ENCODE measurements at places on chromosomes 7 and 10.

GRCh38 chr7:19972876-19973275 lies 199.5 kb upstream of the TMEM196 start:
- no peak for DNase-seq

DNA sequence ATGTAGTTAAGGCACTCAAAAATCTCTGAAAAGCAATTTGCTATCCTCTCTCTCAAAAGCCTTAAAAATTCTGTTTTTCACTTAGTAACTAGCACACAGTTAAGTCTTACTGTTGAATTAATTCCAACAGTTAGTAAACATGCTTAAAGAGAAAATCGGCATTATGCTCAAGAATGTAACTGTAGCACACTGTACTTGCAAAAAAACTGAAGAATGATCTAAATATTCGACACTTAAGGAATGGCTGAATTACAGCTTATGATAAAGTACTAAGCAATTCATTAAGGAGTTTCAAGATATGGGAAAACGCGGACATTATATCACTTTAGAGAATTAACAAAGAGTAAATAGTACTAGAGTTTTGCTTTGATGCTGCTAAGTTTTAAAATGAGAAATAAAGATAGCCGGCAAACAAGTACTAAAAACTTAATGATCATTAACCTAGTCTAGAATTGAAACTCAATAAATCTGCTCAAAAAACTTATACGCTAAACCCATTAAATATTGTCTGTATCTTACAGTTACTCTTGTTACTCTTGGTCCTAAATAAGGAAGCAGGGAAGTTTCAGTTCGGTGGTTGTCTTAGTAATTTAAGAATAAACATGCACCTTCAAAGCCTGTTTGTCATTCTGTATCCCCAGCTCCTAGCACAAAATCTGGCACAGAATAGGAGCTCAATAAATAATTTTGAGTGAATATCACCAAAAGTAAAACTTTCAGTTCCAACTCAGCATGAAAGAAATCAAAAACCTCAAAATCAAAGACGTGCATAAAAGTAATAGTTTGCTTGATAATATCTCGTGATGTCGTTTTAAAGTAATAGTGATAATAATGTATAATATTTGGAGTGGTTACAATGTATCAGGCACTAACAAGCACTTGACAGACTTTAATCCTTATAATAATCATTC lies 1.2 kb downstream of the TRDMT1 start:
- no peak for DNase-seq

GRCh38 chr10:1743141-1743540 lies 5.8 kb upstream of the ADARB2 start:
- no peak for DNase-seq

GRCh38 chr10:83592337-83592935 lies 546.9 kb upstream of the GHITM start:
- no peak for DNase-seq

DNA sequence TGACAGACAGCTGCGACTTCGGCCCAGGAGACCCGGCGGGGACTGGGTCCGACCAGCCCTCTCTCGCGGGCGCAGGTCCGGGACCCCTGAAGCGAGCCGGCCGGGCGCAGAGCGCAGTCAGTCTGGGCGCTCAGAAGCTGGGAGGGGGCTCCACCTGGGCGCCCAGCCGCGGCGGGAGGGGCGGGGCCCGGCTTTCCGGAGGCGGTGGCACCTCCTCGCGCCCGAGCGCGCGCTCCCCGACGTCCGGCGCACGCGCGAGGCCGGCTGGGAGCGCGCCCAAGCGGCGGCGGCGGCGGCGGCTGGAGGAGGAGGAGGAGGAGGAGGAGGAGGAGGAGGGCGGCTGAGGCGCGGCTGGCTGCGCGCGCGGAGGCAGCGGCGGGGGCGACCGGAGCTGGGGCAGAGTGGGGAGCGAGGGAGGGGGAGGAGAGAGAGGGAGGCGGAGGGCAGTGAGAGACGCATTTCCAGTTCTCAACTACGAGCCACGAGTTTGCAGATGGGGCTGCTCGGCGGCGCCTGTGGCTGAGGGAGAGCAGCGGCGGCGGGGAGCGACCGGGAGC lies at the start of gene PALS2:
Gene PALS2, plus strand, starts transcription at position 456 of the 557 bp plus-strand sequence. CDS start 50,216 bp downstream, outside the sequence.
- DNase-seq, result peak; percentile 68

DNA sequence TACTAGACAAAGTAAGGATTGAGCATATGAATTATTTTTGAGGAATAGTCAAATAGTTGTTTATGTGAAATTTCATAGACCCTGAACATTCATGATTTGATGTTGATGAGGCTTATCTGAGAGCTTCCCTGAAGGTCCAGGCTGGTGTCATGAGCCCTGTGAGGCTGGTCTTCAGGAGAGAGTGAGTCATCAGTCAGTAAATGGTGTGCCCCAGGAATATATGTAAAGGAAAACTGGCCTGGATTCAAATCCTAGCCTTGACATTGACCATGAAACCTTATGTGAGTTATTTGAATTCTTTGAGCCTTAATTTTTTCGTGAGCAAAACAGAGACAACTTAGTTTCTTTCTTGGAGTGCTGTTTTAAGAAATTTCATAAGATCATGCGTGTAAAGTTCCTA lies 6.2 kb downstream of the TMEM236 start:
- no peak for DNase-seq

DNA sequence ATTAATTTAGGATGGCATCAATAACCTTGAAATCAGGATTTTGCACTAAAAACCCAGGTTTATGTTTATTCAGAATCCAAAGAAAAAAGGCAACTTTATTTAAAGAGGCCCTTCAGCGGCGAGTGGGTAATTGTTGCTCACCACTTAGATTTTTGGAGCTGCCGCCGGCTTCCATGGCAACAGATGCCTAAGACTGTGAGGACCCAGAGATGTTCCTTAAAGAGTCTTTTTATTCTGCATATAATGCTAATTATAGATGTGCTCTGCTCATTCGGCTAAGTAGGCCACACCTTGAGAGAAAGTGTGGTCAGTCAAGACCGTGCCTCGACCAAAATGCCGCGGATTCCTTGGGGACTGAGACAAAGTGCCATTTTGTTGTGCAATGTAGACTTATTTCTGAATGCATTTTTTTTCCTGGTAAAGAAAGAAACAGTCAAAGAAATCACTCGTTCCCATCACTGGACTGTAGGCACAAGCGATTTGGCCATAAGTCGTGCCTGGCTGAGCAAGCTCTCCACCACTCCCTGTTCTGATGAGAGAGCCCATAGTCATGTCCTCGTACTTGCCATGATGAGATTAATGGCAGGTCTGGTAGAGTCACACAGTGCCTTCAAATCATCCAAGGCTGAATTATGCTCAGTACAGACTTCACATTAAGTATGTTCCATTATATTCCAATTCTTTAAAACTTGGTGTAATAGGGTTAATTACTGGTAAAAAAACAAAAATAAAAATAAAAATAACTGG lies 21.4 kb upstream of the MGMT start:
- DNase-seq, result no peak

- no peak for DNase-seq
Measured at GRCh38 chr7:79980376-79980775, 154.3 kb upstream of the GNAI1 start.

GRCh38 chr7:39702133-39702532 lies 78.8 kb downstream of the RALA start:
- DNase-seq, result no peak

DNA sequence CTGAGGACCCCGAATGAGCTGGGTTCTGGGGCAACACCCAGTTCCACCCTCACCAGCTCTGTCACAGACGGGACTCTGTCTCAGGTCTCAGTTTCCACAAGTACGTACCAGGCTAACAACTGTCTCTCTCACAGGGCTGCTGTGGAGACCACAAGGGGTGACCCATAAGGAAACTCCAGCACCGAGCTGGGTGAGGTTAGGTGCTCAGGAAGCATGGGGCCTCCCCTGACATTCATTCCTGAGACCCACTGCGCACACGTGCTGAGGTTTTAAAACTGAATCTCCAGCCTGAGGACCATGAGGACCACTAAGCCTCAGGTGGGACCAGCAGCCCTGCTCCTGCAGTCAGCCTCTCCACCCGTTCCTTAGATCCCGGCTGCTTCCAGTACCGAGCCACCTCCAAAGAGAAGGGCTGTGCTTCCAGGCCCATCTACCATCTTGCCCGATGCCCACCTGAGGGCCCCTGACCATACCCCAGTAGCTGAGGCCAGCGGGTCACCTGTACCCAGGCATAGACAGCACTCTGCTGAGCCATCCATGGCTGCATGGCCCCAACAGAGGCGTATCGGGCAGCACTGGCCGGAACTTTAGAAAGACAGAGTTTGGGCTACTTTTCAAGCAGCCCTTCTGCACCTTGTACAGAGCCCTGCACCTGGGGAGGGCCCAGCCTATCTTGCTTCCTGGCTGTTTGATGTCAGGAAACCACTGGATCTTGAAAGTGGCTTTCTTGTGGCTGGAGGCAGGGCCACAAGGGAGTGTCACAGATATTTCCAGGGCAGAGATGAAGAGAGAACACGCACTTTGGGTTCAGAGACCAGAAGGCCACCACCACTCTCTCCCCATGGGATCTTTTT lies 18.7 kb downstream of the HSPA12A start:
- peak; percentile 6 for DNase-seq

- no peak for DNase-seq
Measured at GRCh38 chr10:105837951-105838350, 1196.9 kb downstream of the SORCS3 start.

GRCh38 chr10:122513053-122513452 lies 47.5 kb upstream of the DMBT1 start:
- no peak for DNase-seq

- no peak for DNase-seq
Measured at GRCh38 chr10:124743191-124744101, 732 bp downstream of the FAM53B start.

GRCh38 chr7:105015390-105015965 lies 1.5 kb downstream of the KMT2E start:
- DNase-seq, result no peak

GRCh38 chr7:86911659-86912058 lies 147.8 kb downstream of the ELAPOR2 start:
- no peak for DNase-seq

DNA sequence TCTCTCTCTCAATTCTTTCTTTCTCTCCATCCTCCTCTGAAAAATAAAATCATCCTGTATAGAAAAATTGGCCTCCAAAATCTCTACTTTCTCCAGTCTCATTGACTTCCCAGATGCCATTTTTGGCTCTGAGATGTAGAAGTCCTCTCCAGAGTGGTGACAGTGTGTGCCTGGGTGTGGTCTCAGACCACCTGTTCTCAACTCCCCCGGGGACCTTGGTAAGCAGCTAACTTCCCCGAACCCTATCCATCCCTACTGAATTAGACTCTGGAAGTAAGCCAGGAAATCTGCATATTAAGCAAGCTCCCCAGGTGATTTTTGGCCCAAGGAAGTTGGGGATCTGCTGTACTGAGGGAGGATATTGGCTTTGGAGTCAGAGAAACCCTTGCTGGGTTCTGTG lies 120.5 kb downstream of the WDR11 start:
- no peak for DNase-seq

GRCh38 chr10:22453320-22453719 lies 108.0 kb downstream of the SPAG6 start:
- no peak for DNase-seq

DNA sequence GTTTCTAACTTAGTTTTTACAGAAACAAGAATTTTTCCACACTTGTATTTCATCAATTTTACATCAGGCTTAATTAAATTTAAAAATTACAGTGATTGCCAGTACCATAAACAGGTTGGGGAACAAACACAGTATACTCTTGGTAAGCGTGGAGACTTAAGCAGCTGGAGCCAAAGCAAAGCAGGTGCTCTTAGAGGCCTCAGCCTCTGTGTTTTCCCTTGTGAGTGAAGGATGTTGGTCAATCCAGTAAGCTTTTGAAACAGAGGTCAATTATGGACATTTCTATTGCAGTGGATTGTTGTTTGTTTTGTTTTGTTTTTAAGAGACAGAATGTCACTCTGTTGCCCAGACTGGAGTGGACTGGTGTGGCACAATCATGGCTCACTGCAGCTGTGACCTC lies 100.6 kb upstream of the CELF2 start:
- no peak for DNase-seq

- no peak for DNase-seq
Measured at GRCh38 chr7:123346766-123347165, 147.0 kb upstream of the SLC13A1 start.

- no peak for DNase-seq
Measured at GRCh38 chr7:520503-521161, 986 bp upstream of the PDGFA start.

GRCh38 chr7:110442381-110442837 lies 648.5 kb upstream of the LRRN3 start:
- DNase-seq, result no peak

- DNase-seq, result no peak
Measured at GRCh38 chr7:22972207-22972606, 41.7 kb downstream of the HYCC1 start.
